ENCODE measurements at places on chromosomes 3 and 15.

DNA sequence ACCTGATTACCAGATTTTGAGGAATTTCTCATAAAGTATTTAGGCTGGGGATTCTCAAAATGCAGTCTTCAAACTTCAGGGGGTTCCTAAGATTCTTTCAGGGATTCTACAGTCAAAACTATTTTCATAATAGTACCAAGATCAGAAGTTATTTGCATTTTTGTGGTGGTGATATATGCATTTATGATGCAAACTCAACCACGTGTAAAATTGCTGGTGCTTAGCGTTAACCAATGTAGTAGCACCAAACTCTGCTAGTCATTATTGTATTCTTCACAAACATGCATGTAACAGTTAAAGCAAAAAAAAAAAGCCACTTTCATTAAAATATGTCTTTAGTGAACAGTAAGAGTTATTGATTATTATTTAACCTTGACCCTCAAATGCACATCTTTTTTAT, 274.9 kb upstream of the DNAJC19 start:
- DNase-seq = no peak

DNA sequence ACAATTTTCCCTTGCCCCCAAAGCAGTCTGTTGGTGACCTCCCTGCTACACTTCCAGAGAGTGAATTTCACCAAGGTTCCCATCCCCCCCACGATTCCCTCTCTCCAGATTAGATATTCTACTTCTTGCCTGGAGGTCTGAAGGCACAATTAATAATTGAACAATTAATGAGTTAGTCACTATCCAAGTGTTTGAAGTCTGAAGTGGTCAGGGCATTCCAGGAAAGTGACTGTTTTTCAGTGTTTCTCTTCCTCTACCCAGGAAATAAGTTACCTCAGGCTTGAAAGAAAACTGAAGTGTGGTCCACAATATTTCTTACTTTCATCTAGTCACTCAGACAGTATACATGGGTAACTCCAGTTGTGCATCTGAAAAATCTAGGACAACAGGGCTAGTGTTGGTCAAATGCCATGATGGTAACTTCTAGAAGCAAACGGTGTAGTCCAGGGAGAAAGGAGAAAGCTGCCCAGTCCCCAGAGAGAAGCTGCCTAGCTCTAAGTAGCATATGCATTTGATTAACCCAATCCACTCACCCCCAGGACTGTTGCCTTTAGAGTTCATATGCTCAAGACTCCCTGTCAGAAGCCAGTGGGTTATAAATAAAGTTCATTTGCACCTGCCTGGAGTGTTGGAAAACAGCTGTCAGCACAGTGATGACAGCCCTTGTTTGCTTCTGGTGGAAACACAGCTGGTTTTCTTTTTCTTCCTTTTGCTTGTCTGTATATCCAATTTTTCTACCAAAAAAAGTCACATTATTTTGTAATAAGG, 2.3 kb upstream of the TM4SF4 start:
- DNase-seq = no peak

- DNase-seq = no peak
Measured at GRCh38 chr15:37520026-37520425, 414.4 kb upstream of the TMCO5A start.

DNA sequence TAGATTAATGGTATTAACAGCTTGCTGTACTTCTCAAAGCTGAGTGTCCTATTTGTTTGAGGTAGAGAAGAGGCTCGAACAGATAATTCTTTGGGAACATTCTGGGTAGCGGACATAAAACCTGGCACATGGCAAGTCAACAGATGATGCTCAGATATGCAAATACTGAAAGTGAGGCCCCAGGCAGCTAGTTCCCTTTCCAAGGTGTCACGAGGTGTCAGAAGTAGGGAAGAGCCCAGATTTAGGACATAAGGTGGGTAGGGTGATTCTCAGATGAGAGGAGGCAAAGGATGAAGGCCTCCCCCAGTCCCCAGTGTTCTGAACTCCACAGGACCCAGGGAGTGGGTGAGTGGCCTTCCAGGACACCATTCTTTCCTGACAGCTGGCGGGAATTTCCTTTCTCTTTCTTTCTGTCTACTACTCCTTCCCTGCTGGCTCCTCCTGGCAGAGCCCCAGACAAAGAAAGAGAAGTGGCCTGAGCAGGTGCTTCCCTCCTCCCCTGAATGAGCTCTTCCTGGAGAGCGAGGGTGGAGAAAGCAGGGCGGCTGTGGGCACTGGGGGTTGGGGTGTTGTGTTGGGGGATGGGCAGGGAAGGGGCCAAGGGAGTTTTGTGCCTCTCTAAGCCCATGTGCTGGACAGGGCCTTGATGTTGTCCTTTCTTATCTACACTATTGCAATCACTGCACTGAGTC, 87.5 kb downstream of the CORO2B start:
- no peak for DNase-seq

DNA sequence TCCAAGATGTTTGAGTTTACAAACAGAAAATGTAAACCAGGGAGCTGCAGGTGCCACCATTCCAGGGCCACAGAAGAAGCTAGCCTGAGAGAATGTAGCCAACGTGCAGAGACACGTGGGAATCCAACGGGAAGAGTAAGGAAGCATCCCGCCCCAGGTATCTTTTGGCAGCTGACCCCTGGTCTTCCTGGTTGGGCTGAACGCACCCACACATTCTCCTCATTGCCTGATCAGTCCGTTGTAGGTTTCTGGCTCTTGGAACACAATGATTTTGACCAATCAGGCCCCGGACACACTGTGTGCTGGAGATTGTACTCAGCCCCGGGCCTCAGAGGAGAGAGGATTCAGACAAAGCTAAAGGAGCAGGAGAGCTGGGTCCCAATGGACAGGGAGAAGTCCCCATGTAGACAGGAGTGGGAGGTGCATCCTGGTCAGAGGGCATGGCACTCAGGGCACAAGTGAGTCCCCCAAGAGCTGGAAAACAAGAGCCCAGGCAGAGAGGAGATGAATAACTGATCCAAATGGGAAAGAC, 102.3 kb downstream of the TPRA1 start:
- DNase-seq = no peak

GRCh38 chr3:24160424-24161095, 215.5 kb downstream of the NR1D2 start:
- DNase-seq = no peak

DNA sequence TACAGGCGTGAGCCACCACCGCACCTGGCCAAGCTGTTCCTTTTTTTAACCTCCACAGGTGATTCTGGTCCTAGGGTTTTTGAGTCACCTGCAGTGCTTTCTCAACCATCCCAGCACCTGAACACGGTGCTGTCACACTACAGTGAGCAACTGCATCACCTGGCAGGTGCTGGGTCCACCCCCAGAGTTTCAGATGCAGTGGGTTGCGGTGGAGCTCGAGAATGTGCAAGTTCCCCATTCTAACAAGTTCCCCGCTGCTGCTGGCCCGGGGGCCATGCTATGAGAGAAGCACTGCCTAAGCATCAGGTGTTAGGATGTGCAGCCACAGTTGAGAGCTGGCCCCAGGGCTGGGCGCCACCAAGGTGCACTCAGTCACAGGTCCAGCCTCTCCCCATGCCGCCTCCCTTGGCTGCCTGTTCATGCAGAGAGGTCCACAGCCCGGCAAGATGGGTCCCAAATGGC, 18.0 kb downstream of the ISG20 start:
- DNase-seq = no peak

- no peak for DNase-seq
Measured at GRCh38 chr3:187287256-187287655, 4.3 kb downstream of the MASP1 start.

GRCh38 chr3:14494973-14495300, 45.2 kb downstream of the GRIP2 start:
- no peak for DNase-seq

- DNase-seq = no peak
Measured at GRCh38 chr3:106006571-106006970, 137.8 kb upstream of the CBLB start.

DNA sequence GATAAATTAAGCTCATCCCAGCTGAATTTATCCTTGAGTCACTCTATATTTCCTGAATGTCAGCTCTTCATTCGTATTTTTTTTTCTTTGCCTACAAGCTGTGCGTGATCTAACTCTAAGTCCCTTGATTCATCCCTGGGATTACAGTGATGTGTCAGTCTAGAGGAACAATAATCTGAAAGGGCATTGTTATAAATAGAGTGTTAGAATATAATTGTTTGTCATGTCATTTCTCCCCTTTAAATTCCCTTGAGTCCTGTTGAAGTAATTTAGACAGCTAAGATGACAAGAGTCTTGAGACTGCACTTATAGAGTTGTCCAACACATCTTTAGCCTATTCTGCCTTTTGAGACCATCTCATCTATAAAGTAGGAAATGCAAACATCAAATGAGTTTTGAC, 621.8 kb downstream of the ZIC1 start:
- DNase-seq = no peak

DNA sequence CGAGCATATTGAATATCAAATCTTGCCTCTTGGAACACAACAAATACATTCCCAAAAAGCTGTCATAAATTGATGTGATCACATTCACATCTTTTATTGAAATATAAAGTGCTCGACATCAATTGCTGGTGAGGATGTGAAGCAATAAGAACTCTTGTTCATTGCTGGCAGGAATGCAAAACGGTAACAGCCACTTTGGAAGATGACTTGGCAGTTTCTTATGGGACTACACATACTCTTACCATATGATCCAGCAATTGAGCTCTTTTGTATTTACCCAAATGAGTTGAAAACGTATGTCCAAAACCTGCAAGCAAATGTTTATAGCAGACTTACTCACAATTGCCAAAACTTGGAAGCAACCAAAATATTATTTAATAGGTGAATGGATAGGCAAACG, 234.9 kb downstream of the CACNA2D3 start:
- no peak for DNase-seq

DNA sequence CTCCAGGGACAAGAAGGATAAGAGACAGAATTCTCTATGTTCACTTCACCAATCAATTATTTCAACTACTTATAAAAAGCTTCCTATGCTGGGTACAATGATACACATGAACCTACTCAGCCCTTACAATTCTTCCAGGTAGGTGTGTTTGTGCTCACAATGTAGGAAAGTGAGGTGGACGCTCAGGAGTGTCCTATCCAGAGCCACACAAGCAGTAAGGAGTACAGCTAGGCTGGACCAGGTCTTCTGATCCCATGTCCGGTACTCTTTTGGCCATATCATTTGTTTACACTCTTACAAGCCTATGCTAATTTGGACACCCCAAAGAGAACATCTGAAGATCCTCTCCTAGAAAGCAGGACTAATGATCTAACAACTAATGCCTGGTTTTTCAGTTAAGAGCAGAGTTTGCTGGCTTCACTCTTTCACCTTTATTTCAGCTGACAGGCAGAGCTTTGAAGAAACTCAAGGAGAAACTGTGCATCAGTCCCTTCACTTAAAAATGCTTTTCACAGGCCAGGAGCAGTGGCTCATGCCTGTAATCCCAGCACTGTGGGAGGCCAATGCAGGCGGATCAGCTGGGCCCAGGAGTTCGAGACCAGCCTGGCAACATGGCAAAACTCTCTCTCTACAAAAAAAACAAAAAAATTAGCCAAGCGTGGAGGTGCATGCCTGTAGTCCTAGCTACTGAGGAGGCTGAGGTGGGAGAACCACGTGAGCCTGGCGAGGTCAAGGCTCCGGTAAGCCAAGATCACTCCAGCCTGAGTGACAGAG, 27.5 kb downstream of the IGF2BP2 start:
- DNase-seq = no peak

GRCh38 chr15:65980824-65981456, 111.6 kb downstream of the RAB11A start:
- peak; percentile 6 for DNase-seq

DNA sequence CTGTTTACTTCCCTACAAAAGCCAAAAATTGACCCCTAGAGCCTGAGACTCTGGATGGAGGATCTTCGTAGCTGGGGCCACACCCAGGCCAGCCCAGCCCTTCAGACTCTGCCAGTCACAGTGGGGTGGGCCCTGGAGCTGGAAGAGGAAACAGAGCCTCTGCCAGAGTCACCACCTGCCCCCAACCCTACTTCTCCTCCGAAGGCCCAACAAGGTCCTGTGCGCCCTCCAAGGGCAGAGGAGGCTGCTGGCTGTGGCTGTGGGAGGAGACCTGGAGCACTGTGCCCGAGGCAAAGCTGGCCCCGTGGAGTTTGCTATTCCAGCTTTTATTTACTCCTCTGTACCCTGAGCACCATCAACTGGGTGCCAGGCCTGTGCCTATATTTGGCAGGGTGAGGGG, 19.0 kb downstream of the CISH start:
- DNase-seq = no peak

- no peak for DNase-seq
Measured at GRCh38 chr3:177960014-177960413, 576.2 kb upstream of the KCNMB2 start.

GRCh38 chr15:91704343-91704742, 149.2 kb upstream of the SLCO3A1 start:
- no peak for DNase-seq
